Effector CD4-positive, alpha-beta T cell (primary cell): ENCODE measurements at places on chromosomes 6 and 20.

DNA sequence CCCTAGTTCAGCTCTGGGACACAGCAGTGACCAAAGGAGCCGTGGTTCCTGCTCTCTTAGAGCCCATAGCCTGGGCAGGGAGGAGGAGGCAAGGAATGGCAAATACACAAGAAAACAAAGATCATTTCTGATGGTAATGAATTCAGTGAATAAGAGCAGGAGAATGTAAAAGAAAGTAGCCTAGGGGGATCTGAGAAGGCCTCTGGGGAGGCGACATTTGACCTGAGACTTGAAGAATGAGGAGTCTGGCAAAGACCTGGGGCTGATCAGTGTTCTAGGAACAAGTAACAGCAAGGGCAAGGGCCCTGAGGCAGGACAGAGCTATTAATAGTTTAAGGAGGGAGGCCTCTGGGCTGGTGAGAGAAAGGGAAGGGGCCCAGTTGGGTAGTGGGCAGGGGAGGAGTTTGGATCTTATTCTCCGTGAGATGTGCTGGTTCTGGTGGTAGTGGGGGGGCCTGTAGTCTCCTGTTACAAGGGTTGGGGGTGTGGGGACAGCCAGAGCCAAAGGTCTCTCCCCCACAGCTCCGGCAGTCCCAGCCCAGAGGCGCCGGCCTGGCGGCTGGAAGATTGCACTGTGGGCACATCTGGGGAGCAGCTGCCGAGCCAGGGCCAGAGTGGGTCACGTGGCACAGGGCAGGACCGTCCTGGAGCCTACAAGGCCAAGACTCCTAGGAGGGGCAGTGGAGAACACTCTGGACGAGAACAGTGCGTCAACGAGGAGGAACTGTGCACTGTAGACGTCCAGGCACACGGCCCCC is 9.3 kb upstream of the ID1 start:
- no peak for DNase-seq

DNA sequence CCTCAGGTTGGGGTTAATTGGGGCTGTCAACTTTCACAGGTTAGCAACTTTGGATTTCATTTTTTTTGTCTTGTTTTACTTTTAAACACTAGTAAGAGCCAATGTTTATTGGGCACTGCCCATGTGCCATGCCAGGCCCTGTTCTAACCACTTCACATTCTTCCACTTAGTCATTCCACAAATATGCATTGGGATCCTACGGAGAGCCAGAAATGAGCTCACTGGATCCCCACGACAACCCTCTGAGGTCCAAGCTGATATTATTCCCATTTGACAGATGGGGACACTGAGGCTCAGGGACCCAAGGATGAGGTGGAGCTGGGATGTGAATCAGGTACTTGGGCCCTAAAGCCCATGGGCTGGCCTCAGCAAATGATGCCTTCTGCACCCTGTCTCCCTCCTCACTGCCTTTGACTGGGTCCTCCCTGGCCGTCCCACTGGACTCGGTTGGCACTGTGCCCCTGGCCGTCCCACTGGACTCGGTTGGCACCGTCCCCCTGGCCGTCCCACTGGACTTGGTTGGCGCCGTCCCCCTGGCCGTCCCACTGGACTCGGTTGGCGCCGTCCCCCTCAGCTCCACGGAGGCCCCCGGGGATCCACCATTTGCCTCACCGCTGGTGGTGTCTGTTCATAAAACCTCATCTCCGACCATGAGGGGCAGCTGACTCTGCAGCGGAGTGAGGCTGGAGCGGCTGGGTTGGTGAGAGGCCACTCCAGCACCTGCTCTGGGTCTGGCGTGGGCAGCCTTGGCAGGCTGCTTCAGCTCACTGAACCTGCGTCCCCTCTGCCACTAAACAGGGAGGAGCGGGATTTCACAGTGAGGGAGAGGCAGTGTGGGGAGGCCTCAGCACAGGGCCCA is 4.8 kb upstream of the PMEPA1 start:
- DNase-seq, result no peak

DNA sequence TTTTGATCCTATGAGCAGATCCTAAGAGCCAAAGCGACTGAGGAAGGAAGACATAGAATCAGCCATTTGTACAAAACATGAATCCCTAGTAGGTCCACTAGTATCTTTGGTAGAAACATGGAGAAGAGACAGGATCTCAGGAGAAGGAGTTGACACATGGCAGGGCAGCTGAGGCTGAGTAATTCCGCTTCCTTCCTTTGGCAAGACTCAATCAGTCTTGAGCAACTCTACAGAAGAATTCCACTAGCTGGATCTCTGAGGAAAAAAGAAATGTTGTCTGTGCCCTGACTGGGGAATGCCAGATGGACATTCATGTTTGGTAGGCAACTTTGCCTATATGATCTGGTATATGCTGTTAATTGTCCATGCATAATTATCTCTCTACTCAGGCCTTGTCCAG is 35.3 kb downstream of the ESR1 start:
- DNase-seq, result no peak

DNA sequence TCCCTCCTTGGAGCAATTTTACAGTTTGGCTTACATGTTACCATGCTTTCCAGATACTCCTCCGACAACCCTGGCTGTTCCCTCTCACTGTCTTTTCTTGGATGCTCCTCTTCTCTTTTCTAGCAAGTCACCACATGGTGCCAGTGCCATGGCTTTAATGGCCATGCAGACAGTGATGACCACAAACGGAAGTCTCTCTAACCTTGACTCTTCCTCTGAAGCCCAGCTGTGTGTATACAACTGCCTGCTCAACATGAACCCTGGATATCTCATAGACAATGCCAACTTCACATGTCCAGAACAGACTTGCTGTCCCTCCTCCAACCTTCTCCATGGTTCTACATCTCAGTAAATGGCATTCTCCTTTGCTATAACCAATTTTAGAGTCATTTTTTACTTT is 49.8 kb upstream of the NEDD9 start:
- no peak for DNase-seq

- DNase-seq, result no peak
Observed at GRCh38 chr6:121885399-121886152, 450.1 kb downstream of the GJA1 start.

GRCh38 chr20:53578492-53579222 is 15.0 kb downstream of the ZNF217 start:
- DNase-seq, result peak; percentile 74

DNA sequence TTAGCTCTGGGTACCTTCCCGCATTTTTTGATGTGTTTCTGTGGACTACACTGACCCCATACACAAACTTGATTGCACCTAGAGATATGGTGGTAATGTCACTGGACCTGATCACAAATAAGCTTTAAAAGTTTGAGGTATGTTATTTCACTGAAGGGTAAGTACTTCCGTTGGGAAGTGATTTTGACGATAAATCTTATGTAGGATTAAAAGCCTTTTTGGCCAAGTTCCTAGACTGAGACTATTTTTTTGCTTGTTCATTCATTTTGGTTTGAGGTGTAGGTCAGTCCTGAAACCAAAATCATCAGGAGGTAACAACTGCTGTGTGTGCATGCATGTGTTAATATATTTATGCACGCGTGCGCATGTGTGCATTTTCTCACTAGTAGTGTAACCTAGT is 336.3 kb downstream of the TFAP2A start:
- no peak for DNase-seq

GRCh38 chr6:4805553-4806336 is 29.5 kb downstream of the CDYL start:
- no peak for DNase-seq

DNA sequence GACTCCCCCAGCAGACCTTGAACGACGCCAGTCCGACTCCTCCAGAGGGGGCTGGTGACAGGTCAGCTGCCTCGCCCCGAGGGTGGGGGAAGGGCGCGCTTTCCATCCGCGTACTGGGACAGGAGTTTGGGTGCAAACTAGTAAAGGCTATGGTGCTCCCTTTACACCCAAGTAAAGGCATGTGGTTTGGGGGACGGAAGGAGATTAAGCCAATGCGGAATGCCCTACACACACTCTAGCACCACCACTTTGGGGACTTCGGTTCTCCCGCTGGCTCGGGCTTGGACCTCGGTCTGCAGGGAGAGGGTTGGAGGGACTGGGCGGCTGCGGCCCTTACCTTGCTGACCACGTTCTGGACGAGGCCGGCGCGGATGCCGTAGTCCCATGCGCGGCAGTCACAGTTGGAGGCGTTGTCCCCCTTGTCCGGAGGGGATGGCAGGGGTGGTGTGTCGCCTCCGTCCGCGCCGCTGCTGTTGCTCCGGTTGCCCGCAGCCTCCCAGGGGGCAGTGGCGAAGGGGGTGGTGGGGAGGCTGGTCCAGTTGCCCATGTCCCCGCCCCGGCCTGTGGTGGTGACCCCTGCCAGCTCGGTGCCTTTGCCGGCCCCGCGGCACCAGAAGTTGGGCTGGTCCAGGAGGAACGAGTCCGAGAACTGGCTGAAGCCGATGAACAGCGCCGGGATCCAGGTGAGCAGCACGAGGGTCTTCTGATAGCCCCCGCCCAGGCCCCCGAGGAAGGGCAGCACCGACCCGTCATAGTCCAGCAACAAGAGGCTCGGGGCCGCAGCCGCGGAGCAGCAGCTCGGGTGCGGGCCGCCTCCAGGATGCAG is 1.1 kb downstream of the SLC22A23 start:
- no peak for DNase-seq

- DNase-seq, result no peak
Observed at GRCh38 chr20:46232539-46232938, 75.8 kb downstream of the CDH22 start.

- no peak for DNase-seq
Observed at GRCh38 chr6:52560462-52560861, 16.4 kb downstream of the TRAM2 start.

DNA sequence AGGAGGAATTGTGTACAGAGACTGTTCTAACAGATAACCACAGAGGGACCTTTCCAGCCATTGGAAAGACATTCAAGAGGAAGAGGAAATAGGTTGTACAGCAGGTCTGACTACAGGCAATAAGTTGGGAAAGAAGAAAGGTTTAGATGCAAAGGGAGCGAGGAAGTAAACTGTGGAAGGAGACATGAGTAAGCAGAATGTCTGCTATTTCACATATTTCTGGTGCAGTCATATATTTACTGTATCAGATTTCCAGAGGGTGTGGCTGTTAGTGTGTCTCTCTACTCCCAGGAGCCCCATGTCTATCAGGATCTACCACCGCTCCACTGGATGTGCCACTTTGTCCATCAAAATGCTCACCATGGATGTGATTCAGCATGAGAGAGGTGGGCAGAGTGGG is 25.9 kb downstream of the MRS2 start:
- DNase-seq, result no peak

DNA sequence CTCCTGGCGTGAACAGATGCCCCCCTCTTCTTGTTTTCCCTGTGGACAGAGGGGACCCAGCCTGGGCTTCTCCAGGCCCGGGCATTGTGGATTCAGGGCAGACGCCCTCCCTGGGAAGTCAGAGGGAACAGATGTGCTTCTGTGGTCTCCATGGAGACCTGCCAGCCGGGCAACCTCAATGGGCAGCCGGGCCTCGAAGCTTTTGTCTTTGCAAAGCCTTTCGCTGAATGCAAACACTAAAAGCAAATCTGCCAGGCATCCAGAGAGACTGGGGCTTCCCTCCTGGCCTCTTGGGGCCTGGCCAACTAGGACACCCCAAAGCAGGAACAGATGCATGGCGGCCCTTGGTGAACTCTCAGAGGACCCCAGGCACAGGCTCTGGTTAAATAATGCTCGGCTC is 370.0 kb upstream of the SULF2 start:
- DNase-seq, result no peak

DNA sequence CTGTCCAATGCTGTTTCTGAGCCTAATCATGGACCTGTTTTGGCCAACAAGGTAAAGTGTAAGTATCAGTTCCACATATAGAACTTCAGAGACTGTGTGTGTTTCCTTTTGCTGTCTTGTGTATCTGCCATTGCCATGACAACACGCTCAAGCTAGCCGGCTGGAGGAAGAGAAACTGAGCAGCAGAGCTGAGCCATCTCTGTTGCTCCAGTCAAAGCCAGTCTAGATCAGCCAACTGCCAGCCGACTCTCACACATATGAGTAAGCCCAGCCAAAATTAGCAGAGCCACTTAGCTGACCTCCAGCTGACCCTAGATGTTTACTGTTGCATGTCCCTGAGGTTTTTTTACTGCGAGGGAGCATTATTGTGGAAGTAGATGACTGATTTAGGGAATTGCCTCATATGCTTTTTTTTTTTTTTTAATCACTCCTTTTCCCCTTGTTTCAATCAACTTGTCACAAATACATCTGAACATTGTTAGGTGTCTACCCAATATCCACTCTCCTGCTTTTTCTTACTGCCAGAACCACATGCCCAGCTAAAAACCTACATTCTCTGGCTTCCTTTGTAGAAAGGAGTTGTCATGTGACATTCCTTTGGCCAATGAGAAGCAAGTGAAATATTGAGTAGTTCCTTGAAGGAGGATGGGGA is 304.3 kb upstream of the SUPT3H start:
- no peak for DNase-seq

DNA sequence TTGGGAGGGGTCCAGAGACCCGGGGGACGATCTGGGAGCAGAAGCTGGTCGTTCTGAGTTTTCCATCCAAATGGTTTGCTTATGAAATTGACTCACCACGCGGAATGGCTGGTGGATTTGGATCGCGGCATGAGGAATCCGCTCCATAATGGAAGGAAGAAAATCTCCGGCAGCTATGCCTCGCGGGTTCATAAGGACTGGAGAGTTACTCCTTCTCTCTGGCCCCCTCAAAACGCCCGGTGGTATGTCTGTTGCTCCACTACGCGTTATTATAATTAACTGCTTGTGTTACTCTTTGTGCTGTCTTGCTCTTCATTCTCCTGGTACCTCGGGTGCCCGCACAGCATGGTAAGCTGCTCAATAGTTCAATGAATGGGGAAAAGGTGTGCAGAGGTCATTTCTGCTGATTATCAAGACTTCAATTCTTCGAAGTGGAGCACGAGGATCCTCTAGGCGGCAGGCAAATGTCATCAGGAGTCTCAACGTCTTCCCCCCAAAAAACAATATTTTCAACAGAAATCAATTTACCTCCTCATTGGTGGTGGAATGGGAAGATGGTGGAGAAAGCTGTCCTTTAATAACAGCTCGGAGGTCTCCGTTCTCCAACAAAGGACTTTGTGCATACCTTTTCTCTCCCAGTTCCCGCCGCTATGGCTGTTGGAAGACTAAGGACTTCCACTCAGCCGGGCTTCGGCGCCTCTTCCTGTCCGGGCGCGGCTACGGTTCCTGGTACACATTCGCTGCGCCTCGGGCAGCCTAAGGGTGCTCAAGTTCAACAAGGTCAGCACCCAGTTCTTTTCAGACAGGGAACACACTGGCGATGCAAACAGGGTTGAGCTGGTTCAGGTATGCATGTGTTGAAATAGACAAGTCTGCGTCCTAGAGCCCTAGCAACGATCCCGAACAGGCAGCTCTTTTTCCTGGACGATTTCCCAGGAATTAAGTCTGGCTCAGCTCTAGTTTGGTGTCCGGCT is 9.2 kb upstream of the PRSS16 start:
- DNase-seq, result no peak

DNA sequence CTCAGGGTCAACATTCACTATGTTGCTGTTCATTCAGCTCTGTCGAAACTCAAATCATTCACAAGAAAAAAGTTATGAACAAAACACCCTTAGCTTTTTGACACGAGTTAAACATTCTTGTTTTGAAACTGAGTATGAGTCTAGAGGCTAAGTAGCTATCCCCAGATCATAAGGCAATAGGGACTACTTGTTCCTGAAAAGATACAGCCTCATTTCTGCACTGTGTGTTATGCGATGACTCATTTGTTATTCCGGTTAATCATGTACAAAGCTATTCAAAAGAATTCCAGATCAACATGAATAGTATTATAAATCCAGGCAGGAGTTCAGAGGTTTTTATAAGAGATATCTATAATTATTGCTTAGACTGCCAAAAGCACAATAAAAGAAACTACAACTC is 908.0 kb downstream of the QKI start:
- no peak for DNase-seq
